ENCODE measurements at places on chromosomes 4 and X. TPM values are rescaled to one million over a fixed set of nuclear protein-coding genes. Genes with fewer than 3 reads are reported as not detected.
A peak's percentile ranks its signal among the peaks of the same experiment; 100 is the strongest.

Gene PIM2
- 10.8 TPM for total RNA-seq

Gene GLRA2
- 0.22 TPM for total RNA-seq

GRCh38 chrX:154334496-154334895 is 38.9 kb downstream of the TKTL1 start:
- no peak for DNase-seq

DNA sequence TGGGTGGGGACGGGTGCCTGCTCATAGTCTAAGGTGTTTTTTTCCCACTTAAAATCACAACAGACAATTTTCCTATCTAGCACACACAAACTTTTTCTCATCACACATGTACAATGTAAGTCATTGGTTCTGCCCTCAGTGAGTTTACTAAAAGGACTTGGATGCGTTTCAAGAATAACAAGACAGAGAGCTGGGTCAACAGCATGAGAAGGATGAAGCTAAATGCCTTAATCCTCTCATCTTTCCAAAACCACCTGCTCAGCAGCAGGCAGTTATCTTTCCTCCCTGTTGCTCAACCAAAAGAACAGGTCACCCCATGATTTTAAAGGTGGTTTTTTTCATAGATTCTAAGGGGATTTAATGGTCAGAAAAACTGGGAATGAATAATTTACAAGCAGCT is 40.1 kb downstream of the OFD1 start:
- no peak for DNase-seq

DNA sequence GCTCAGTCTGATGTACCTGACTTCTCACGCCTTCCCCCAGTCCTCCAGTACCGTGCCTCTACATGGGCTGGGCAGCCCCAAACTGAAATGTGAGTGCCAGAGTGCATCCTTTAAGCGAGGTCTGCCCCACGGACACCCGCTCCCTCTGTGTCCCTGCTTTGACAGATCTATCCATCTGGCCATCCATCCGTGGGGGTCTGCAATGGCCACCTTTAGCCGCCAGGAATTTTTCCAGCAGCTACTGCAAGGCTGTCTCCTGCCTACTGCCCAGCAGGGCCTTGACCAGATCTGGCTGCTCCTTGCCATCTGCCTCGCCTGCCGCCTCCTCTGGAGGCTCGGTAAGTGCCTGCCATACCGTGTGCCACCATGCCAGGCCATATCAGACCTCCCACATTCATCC is 827 bp downstream of the PORCN start:
- no peak for DNase-seq

Gene AFAP1
- total RNA-seq, result 64.5 TPM

DNA sequence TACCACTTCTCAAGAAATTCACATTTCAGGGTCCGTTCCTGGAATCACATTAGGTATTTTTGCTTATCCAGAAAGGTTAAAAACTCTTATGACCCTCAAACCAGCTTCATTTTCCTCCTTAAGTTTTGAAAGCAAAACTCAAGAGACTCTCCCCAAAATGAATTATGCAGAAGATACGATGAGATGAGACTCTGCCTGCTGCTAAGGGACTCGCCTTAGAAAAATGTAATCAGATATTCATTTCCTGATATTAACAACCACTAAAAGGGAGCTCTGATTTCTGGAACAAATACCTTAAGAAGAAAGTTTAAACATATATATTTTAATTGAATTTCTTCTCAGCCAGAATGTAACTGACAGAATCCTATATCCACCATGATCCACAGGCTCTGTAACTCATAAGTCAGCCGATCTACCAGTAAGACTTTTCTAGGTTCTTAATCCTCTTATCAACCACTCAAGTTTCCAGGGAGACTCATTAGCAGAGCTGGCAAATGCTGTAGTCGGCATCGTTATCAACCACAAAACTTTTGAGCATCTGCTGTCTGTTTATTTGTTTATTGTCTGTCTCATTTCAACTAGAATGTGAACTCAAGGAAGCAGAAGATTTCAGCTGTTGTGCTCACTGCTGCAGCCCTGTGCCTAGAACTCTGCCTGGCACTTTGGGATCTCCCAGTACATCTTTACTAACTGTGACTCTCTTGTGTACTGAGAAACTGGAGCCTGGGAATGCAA is 112.5 kb downstream of the LDB2 start:
- DNase-seq, result no peak

Gene RS1
- not detected for total RNA-seq

Gene RNF175
- total RNA-seq, result 2.3 TPM

Gene IQCM
- not detected for total RNA-seq

DNA sequence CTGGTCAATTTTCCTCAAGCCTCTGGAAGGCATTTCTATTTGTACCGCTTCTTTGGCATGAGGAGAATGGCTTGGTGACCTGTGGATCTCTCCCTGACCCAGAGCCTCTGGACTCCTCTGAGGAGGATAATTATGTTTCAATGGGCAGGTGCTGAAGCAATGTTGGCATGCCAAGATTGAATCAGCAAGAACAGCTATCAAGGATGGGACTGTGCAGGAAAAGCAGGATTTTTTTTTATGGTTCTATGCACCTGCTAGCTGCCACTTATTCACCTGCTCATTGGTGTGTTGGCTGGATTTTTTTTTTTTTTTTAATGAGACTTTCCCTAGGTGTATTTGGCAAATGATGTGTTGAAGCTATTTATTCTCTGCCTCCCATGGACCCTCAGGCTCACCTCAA is 821.2 kb downstream of the RPA4 start:
- DNase-seq, result no peak

Gene PDLIM3
- total RNA-seq, result 9.8 TPM

DNA sequence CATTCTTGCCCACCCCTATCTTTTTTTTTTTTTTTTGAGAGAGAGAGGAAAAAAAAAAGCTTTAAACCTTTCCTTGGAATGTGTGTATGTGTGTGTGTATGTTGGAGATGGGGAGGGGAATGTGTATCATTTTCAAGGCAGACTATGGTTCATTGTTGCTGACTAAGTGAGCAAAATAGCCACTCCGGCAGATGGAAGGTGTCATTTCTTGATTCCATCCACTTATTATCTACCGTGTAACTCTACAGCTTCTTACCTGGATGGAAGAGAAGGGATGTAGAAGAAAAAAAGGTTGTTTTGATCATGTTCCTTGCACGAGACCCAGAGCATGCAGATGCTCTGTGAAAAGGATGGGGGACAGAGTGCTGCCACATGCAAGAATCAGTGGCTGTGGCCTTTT is 5.9 kb upstream of the GK2 start:
- no peak for DNase-seq

GRCh38 chr4:153294631-153295030 is 49.9 kb upstream of the MND1 start:
- DNase-seq, result no peak

Gene FGFBP2
- total RNA-seq, result 129 TPM

GRCh38 chr4:28211676-28212470 is 1351.2 kb downstream of the STIM2 start:
- DNase-seq, result no peak

DNA sequence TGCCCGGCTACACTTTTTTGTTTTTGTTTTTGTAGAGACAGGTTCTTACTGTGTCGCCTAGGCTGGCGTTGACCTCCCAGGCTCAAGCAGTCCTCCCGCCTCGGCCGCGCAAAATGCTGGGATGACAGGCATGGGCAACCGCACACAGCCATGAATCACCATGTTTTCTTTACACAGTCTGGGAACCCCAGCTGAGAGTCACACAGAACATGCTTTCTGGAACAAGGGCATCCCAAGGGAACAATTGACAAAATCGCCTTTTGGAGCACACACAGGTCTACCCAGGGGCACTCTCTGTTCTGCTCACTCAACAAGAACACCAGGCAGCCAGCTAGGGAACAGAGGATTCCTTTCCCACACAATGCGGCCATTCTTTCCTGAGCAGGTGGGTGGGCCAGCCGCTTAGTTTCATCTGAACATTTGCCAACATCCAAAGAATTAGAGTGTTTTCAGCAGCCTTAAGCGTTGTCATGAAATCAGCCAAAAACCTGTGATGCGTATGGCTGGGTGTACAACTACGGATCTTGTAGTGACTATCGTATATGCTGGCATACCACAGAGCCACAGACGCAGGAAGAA is 15.7 kb downstream of the PRKX start:
- DNase-seq, result peak; percentile 68

DNA sequence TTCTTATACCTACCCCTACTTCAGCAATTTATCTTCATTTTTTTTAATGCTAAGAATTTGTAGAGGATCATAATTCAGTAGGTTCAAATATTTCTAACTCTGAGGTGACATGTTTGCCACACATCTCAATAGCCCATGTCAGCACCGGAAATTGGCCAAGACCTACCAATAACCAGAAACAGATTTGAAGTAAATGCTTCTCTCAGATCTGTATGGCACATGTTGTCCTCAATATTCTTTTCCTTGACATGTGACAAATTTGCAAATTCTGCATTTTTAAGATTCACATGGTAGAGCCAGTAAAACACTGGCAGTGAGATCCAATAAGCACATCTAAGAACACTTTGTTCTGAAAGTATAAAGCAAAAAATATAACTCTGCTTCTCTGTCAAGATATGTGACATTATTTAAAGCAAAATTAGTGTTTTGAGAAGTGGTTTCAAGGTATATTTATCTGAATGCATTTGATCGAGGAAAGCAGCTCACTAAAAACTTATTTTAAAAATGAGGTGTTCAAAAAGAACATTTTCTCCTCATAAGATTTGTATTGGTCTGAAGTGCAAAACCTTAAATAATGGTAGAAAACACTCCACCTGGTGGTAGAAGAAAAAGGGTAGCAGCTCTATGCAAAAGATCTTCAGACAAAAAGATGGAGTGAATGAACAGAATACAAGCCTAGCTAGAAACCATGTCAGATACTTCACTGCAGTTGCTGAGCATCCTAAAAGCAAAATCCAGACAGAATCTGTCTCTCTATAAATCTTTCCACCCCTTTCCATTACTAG is 513.8 kb upstream of the FAM241A start:
- DNase-seq, result no peak

DNA sequence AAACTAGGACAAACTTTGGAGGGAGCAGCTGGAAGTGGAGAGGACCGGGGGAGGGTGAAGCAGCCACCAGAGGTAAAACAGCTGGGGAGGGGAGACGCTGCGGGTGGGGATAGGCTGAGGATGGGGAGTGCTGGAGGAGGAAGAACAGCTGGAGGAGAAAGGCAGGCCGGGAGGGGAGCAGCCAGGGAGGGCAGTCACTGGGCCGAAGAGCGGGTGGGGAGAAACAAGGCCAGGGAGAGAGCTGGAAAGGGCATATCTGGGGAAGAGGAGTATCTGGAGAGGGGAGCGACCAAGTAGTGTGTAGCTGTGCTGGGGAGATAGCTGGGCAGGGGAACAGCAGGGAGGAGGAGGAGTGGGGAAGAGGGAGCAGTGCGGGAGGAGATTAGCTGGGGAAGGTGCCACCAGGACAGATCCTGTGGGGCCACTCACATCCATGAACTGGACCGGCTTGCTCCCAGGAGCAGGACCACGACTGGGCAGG is 2.7 kb downstream of the SLC38A5 start:
- DNase-seq, result no peak

Gene PF4V1
- total RNA-seq, result not detected

Gene GPR173
- 13.2 TPM for total RNA-seq

GRCh38 chr4:45079616-45080015 is 353.3 kb upstream of the GNPDA2 start:
- no peak for DNase-seq

- DNase-seq, result no peak
These were observed 187.6 kb downstream of the DCLK2 start for GRCh38 chr4:150265806-150266205.

Gene PCDH19
- total RNA-seq, result 16.4 TPM

Gene LRIT3
- 0.31 TPM for total RNA-seq

Gene UGT2B10
- not detected for total RNA-seq

DNA sequence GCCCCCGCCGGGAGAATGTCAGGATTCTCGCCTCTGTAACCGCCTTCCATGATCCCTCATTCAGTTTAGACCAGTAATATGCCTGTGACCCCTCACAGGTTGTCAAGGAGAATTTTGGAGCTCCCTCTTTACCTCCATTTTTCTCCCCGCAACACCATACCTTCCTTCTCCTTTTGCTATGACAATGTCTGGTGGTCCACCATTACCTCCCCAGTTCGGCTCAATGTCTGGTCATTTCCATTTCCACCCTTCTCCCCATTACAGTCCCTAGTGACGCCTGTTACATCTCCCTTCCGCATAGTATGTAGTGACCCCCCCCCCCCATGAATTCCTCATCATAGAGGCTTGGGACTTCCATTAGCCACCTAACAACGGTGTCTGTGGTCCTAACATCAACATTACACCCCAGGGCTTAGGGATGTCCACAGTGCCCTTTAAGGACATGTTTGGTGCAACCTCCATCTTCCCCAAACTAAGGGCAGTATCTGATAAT is 700 bp downstream of the ARAF start:
- no peak for DNase-seq

Gene CXCL8
- 33.0 TPM for total RNA-seq

GRCh38 chr4:27055221-27055760 is 194.7 kb downstream of the STIM2 start:
- DNase-seq, result no peak

GRCh38 chr4:184790826-184791225 is 34.9 kb downstream of the ACSL1 start:
- no peak for DNase-seq

Gene GAGE2A
- total RNA-seq, result not detected

- no peak for DNase-seq
These were observed 3.2 kb downstream of the DGKQ start for GRCh38 chr4:970046-970745.

DNA sequence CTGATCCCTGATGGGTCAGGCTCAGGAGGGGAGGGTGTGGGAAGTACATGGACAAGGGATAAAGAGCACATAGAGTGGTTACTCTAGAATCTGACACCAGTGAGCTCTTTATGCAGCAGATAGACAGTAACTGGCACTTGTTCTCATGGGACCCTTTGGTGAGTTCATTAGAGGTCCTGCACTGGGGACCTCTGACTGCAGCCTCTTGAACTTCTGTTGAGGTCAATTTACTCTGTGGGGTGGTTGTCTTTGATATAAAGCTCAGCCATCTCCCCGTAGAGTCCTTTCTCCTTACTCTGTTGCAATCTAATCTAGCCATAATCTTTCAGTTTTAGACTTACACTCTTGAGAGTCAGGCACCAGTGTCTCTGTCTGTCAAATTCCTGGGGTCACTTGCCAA is 222.4 kb downstream of the GPAT3 start:
- DNase-seq, result no peak

Gene CMC4
- 3.9 TPM for total RNA-seq

Gene GAGE13
- total RNA-seq, result not detected

- DNase-seq, result no peak
These were observed 32.9 kb upstream of the GPR78 start for GRCh38 chr4:8547108-8547911.

GRCh38 chrX:129634541-129634940 is 20.2 kb downstream of the APLN start:
- no peak for DNase-seq

DNA sequence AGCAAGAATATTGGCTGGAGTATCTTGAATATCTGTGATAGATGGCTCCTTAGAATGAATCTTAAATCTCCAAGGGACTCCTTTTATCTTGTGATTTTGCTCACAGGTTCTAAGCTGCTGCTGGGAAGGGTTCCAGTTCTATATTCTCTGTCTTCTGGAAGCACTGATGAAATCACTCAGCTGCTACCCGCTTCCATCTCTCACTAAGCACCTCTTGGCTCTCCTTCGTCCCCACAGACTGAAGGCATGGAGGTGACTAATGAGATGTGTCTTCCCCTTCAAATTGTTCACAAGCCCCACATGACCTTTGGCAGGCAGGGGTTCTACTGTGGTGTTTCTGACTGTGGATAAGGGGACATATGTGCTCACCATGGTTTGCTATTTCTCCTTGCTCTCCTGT is 75.9 kb downstream of the C4orf51 start:
- DNase-seq, result no peak
